ENCODE measurements at places on chromosomes 6 and 20.

- no peak for DNase-seq
These were observed 522.0 kb upstream of the GJE1 start for GRCh38 chr6:141610741-141611140.

- DNase-seq: no peak
These were observed 24.1 kb upstream of the SERPINB1 start for GRCh38 chr6:2865694-2866151.

DNA sequence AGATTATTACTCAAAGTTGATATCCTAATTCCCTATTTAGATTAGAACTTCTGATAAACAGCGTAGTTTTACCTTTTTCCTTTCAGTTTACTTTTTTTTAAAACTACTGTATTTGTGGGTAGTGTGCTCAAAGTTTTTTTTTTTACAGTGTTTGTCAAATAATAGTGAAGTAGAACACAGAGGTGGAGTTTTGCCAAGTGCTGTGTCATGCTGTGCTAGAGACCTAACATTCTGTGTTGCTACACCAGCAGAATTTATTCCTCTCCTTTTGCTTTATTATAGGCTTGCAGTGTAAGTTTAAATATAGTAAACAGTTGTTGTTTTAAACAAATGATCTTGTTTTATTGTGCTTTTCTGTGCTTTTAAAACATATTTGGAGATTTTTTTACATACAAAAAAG lies 125.4 kb downstream of the HIVEP1 start:
- DNase-seq: no peak

DNA sequence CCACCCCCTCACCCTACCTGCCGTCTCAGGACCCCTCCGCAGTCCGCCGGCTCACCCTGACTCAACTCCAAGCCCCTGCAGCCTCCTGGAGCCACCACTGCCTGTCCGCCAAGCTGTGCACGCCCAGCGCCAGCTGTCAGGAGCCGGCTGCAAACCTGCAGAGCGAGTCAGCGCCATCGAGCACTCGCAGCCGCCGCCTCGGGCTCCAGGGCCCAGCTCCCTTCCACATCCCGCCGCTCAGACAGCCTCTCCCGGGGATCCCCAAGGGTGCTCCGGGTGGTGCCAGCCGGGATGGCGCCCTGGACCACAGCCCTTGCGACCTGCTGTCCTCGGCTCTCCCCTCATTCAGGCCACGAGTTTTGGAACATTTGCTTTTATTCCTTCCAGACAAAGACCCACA lies 4.3 kb downstream of the TNNC2 start:
- no peak for DNase-seq

GRCh38 chr6:111521497-111522270 lies 38.7 kb upstream of the REV3L start:
- no peak for DNase-seq

All from effector memory CD4-positive, alpha-beta T cell (primary cell).